ENCODE measurements at places on chromosomes 12 and 14.

- DNase-seq = no peak
These were observed 472.2 kb upstream of the STXBP6 start for GRCh38 chr14:25522116-25522515.

- no peak for DNase-seq
These were observed 91.4 kb downstream of the CALM1 start for GRCh38 chr14:90488256-90488655.

DNA sequence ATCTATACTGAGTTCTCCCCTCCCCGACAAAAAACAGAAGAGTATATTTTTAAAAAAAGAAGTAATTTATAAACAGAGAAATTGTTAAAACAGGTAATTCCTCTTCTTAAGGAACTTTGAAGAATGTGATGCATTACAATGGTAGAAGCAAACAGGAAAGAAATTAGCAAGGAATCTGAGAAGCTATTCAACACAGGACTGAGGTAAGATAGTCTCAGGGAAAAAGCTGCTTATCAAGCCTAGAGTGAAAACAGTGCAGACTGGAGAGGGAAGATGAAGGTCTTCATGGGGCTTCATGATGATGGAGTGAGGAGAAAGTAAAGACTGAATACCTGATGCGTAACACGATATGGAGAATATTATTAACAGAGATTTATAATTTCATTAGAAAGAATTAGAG lies 880.0 kb downstream of the SLC16A7 start:
- DNase-seq = no peak

GRCh38 chr12:109772622-109773321 lies 59.1 kb downstream of the FAM222A start:
- DNase-seq = no peak

DNA sequence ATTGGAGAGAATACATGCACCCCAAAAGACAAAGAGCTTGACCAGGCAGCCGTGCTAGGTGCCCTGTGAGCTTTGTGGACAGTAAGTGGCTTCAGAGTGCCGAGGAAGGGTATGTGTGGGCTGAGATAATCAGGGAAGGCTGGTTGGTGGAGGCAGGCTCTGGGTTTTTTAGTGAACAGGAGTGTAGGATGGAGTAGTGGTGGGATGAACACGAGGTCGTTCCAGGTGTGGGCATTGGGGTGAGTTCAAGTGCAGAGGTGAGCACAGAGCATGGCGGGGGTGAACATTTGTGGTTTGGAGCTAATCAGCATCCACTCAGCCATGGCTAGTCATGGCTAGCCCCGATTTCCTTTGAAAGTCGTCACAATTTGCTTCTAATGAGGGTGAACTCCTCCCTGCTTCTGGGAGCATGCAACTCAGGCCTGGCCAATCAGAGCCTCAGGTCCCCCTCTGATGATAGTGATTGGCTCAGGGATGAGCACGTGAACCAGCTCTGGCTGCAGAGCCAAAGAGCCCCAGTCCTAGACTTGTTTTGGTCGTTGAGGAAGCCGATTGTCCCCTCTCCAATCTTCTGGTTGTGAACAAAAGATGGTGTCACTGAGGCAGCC lies 40.7 kb upstream of the TCL1B start:
- DNase-seq = no peak

DNA sequence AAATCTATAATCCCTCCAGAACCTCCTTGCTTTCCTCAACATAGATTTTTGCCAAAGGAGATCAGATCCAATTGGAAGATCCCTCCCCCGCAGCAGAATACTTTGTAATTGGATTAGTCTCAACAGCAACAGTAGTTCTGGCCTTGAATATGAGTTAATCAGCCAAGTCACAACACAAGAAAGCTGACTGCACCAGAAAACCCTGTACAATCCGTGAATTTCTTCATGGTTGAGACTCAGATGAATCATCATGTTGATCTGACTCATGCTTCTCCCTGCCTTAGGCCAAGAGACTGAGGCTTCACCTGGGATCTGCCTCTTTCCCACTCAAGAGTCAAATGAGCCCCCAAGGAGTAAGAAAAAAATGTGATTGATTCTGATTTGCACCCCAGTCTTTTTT lies 3.0 kb upstream of the METTL17 start:
- DNase-seq = no peak

DNA sequence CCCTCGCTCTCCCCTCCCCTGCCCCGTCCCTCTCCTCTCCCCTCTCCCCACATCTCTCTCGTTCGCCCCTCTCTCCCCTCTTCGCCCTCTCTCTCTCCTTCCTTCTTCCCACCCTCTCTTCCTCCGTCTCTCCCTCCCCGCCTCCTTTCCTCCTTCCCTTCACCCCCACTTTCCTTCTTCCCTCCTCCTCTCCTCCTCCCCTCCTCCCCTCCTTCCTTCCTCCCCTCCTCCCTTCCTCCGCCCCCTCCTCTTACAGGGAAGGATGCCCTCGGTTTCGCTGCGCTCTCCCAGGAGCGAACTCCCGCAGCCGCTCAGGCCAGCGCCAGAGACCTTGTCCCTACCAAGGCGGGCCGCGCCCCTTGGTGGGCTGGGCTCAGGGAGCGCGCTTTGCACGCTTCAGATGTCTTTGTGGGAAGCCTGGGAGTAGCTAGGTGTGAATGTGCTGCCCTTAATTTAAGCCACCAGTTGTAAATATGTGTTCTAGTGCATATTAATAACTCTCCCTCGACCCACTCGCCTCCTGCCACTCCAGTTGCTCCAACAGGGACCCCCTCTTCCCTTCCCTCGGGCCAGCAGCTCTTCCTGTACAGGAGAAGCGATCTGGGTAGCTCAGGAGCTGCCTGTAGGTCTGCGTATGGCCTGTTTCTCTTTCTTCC lies 13.3 kb upstream of the MAP3K9 start:
- DNase-seq = peak; percentile 54

- DNase-seq = no peak
These were observed 136.1 kb downstream of the KICS2 start for GRCh38 chr12:64085996-64086395.

GRCh38 chr12:30180602-30181001 lies 396.9 kb upstream of the TMTC1 start:
- DNase-seq = no peak

- DNase-seq = no peak
These were observed 76.8 kb downstream of the NINJ2 start for GRCh38 chr12:586318-587071.

DNA sequence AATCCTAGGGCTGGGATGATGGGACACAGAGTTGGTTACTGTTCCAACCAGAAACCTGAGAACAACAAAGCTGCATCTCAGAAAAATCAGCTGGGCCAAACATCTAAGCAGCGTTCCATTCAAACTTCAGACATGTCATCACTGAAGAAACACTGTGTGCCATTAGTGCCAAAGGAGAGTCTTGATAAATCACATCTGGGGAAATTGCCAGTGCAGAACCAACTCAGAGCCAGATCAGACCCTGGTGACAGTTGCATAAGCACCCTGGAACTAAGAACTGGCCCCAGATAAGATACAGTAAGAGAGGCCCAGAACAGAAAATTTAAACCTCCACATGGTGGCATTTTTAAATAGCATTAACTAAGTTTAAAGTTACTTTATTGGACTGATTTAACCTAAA lies 482.8 kb downstream of the PRKD1 start:
- no peak for DNase-seq

All from NCI-H510A treated with DMSO at 0.1 percent for 48 hours (cell line).